ENCODE measurements at places on chromosomes 13 and 19. TPM values are rescaled to one million over a fixed set of nuclear protein-coding genes. Genes with fewer than 3 reads are reported as not detected.

- H3K4me3 ChIP-seq: no peak overlapping the region
- peak; percentile 75 for DNase-seq
- H3K36me3 ChIP-seq: no peaks in the 10 kb centered on the region
- H3K27me3 ChIP-seq: peaks cover 8% of the 10 kb centered on the region
- H3K4me1 ChIP-seq: peaks cover 10% of the 10 kb centered on the region
- H3K27ac ChIP-seq: no peak overlapping the region
Observed at GRCh38 chr13:44293908-44294735, 79.5 kb upstream of the SERP2 start.

- H3K27me3 ChIP-seq: no peaks in the 10 kb centered on the region
- H3K27ac ChIP-seq: no peak overlapping the region
- peaks cover 9% of the 10 kb centered on the region for H3K4me1 ChIP-seq
- peak overlapping the region; percentile 3 for H3K4me3 ChIP-seq
- peak; percentile 61 for DNase-seq
- no peaks in the 10 kb centered on the region for H3K36me3 ChIP-seq
Observed at GRCh38 chr19:38869836-38870607, 8.1 kb downstream of the RINL start.

DNA sequence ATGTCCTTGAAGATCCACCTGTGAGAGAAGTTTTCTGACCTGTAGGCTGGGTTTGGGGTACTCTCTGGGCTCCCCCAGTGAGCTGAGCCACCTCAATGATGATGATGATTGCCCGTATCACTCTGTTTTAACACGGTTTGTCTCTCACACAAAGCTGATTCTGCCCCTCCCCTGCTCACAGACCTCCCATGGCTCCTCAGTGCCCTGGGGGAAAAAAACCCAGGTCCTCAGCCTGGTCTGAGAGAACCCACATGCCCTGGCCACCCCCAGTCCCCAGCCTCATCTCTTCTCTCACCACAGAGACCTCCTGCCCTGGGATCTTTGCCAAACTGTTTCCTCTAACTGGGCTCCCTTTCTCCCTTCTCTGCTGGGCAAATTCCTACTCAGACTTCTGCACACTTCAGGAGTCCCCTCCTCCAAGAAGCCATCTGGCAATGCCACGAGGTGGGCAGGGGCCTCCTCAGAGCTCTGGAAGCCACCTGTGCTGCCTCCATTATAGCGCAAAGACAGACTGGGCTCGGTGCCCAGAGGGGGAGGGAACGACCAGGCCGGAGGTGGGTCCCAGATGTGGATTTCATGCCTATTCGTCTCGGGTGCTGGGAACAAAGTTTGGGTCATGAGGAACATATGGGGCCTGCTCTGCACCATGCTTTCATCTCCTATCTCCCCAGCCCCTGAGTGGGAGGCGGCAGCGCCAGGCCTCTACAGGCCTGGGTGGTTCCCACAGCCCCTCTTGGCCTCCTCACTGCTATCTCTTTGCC, 8.5 kb upstream of the CA11 start:
- peaks cover 6% of the 10 kb centered on the region for H3K4me1 ChIP-seq
- no peaks in the 10 kb centered on the region for H3K36me3 ChIP-seq
- DNase-seq: no peak

GRCh38 chr19:4380254-4380727, 20.1 kb downstream of the SH3GL1 start:
- no peaks in the 10 kb centered on the region for H3K27me3 ChIP-seq
- DNase-seq: no peak
- no peaks in the 10 kb centered on the region for H3K36me3 ChIP-seq
- H3K27ac ChIP-seq: no peak overlapping the region
- no peak overlapping the region for H3K4me3 ChIP-seq
- H3K4me1 ChIP-seq: peaks cover 39% of the 10 kb centered on the region

DNA sequence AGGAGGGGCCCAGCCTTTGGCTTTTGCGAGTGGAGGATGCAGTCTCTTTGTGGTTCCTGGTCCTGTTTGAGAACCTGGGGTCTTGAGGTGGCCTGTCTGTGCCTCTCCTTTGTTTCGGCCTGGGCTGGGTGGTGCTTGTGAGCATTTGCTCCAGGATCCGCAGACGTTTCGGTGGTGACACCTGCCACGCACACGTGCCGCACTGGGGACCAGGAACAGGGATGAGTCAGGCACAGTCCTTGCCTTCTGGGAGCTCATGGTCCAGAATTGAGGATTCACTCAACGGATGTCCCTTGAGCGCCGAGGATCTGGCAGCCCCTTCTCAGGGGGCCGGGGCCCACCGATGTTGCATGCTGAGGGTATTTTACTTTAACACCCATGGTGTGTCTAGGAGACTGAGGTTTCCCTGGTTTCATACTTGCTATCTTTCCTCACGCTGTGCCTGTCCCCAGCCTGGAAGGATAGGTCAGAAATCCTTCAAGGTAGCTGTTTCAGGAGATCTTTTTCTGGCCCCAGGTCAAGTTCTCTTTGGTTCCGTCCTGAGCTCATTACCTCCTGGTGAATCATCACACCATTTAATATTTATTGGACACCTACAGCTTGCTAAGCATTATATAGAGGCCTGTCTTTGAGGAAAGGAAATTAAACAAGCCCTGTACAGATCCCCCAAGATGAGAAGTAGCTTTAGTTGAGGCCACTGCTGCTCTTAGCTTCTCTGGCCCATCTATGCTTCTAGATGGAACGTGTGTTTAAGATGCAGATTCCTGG, 5.1 kb downstream of the HDGFL2 start:
- peaks cover 12% of the 10 kb centered on the region for H3K4me1 ChIP-seq
- no peak overlapping the region for H3K4me3 ChIP-seq
- H3K27me3 ChIP-seq: no peaks in the 10 kb centered on the region
- no peak overlapping the region for H3K27ac ChIP-seq
- H3K36me3 ChIP-seq: peaks cover 24% of the 10 kb centered on the region
- DNase-seq: no peak

DNA sequence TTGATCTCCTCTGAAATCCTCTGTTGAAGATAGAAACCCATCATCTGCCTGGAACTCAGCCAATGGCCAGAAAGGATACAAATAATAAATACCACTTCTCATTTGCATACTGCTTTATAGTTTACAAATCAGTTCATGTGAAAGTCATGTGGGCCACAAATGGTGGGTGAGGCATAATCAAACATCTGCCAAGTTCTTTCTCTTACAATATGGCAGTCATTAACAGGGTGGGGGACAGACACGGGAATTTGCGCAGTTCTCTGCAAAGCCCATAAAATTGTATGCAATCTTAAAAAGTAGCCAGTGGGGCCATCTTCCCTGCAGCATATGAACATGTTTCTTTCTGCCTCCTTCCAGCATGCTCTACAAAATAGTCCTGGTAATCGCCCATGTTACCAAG, 59.6 kb downstream of the NUFIP1 start:
- no peak overlapping the region for H3K4me3 ChIP-seq
- no peaks in the 10 kb centered on the region for H3K36me3 ChIP-seq
- peaks cover 52% of the 10 kb centered on the region for H3K4me1 ChIP-seq
- DNase-seq: no peak

DNA sequence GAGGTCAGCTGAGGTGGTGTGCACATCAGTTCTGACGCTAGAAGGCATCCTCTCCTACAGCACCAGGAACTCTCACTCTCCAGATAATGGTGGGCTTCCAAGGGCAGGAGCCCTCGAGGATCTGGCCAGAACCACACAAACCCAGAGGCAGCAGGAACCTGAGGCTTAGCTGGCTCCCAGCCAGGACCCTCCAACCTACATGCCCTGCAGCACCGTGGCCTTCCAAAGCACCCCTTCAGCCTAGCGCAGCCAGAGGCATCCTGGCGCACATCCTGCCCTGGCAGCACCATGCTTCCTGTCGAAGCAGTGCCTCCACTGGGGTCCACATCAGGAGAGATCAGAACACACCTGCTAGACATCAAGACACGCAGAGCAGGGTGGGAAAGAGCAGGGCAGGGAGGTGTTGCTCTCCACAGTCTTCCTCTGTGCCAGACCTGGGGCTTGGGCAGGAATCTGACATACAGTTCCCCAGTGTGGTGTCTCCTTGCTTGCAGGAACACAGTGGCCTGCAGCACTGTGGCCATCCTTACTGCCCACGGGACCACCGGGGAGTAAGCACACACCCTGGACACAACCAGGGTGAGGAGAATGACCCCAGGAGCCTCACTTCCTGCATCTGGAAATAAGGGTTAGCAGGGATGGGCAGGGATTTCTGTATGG, 21.7 kb downstream of the TUBA3C start:
- no peaks in the 10 kb centered on the region for H3K36me3 ChIP-seq
- no peak overlapping the region for H3K27ac ChIP-seq
- H3K4me3 ChIP-seq: no peak overlapping the region
- DNase-seq: no peak

DNA sequence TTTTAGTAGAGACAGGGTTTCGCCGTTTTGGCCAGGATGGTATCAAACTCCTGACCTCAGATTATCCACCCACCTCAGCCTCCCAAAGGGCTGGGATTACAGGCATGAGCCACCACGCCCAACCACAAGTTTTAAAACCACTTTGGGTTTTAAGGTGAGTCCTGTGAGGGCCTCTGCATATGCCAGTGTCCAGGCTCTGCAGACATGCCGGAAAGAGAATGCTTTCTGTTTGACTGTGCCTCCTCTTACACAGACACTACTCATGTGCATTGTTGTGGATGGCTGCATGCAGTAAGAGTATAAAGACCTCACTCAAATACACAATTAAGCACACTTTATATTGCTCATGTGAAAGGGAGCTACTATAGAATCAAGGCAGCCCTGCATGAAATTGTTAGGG, 20.8 kb upstream of the SLC25A30 start:
- DNase-seq: no peak
- H3K27me3 ChIP-seq: no peaks in the 10 kb centered on the region
- no peak overlapping the region for H3K27ac ChIP-seq
- H3K4me1 ChIP-seq: peaks cover 12% of the 10 kb centered on the region
- no peak overlapping the region for H3K4me3 ChIP-seq

DNA sequence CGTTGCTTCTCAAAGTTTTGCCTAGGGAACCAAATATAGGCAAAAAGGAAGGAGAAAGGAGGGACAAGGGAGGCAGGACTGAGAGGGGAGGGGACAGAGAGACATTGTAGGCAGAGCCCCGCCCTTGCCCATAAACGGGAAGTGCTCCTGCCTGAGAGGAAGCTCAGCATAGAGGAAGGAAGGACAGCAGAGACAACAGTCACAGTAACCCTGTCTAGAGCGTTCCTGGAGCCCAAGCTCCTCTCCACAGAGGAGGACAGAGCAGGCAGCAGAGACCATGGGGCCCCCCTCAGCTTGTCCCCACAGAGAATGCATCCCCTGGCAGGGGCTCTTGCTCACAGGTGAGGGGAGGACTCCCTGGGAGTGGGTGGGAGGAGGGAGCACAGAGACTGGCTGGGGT, at the start of gene CEACAM21:
CEACAM21 (plus strand) TSS at position 169 of the 400 bp plus-strand sequence; CDS start at position 278, 109 bp downstream.
- H3K27ac ChIP-seq: no peak within 1 kb of the TSS
- H3K27me3 ChIP-seq: peaks cover 4% of the 10 kb centered on the region
- H3K4me3 ChIP-seq: no peak within 1 kb of the TSS
- H3K4me1 ChIP-seq: no peaks in the 10 kb centered on the region
- H3K36me3 ChIP-seq: no peaks in the 10 kb centered on the region

GRCh38 chr19:17226002-17226933, at the start of gene OCEL1:
TSS of gene OCEL1 (plus strand) at chr19:17226226. CDS start at chr19:17226248, 22 bp downstream.
- peak within 1 kb of the TSS; percentile 40 for H3K27ac ChIP-seq
- H3K4me1 ChIP-seq: peaks cover 5% of the 10 kb centered on the region
- peak; percentile 98 for DNase-seq
- no peaks in the 10 kb centered on the region for H3K36me3 ChIP-seq
- H3K27me3 ChIP-seq: no peaks in the 10 kb centered on the region

DNA sequence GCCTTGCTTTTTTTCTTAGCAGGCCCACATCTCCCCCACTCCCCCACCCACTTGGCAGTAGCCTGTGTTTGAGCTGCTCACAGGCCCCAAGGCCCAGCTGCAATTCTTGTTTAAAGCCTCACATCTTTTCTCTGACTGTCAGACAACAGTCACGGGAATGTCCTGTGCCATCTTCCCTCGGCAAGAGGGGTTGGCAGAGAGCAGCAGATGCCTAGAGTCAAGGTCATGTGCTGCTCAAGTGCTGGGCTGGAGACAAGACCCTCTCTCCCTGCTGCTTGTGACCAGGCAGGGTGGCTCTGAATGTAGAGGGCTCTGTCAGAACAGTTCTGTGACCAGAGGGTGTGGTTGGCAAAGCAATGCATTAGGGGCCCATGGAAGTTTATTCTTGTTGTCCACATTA, 47.4 kb downstream of the BBC3 start:
- peaks cover 12% of the 10 kb centered on the region for H3K4me1 ChIP-seq
- H3K27ac ChIP-seq: no peak overlapping the region
- no peak overlapping the region for H3K4me3 ChIP-seq
- no peak for DNase-seq
- H3K36me3 ChIP-seq: peaks cover 2% of the 10 kb centered on the region

DNA sequence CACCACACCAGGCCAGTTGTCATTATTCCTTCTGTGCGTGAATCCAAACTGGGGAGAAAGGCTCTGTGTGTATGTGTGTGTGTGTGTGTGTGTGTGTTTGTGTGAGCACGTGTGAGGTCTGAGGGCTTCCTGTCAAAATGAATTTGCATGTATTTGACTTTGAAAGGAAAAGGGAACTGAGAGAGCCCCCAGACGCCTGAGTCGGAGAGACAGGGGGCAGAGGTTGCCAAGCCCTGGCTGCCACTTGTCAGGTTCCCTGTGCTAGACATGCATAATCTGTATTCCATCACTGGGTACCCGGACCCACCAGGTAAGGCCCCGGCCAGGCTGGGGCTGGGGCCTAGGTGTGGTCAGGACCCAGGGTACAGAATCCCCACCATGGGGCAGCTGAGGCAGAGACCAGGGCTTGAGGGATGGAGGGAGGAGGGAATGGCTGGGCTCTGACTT, at the start of gene CLEC17A:
CLEC17A (plus strand) TSS at position 191 of the 447 bp plus-strand sequence; CDS start at position 268, 77 bp downstream.
- H3K36me3 ChIP-seq: no peaks in the 10 kb centered on the region
- H3K27ac ChIP-seq: no peak within 1 kb of the TSS
- no peak for DNase-seq
- H3K4me3 ChIP-seq: no peak within 1 kb of the TSS

GRCh38 chr19:18644196-18645034, 7.6 kb downstream of the KLHL26 start:
- no peaks in the 10 kb centered on the region for H3K27me3 ChIP-seq
- DNase-seq: no peak
- H3K36me3 ChIP-seq: no peaks in the 10 kb centered on the region

DNA sequence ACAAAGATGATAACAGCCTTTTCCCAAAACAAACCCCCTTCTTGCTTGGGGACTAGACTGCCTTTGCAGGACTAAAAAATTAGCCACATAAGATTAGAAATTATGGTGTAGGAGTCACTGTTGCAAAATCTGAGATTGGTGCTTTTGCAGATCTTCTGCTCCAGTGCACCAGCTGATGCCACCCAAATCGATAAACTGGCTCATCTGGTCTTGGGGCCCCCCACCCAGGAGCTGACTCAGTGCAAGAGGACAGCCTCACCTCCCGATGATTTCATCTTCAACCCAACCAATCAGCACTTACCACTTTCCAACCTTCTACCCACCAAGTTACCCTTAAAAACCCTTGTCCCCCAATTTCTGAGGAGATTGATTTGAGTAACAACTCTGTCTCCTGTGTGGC, 47.1 kb upstream of the PEPD start:
- no peaks in the 10 kb centered on the region for H3K4me1 ChIP-seq
- no peaks in the 10 kb centered on the region for H3K36me3 ChIP-seq
- DNase-seq: no peak
- H3K4me3 ChIP-seq: no peak overlapping the region
- no peaks in the 10 kb centered on the region for H3K27me3 ChIP-seq
- no peak overlapping the region for H3K27ac ChIP-seq

SLC5A5 gene
- polyA plus RNA-seq: not detected

KEAP1 gene
- polyA plus RNA-seq: 107 TPM

SHISA2 gene
- 1.5 TPM for polyA plus RNA-seq

ADGRE1 gene
- polyA plus RNA-seq: not detected

FREM2 gene
- under 0.01 TPM for polyA plus RNA-seq

SMIM17 gene
- polyA plus RNA-seq: not detected

SHANK1 gene
- 0.66 TPM for polyA plus RNA-seq

Data from endothelial cell of umbilical vein (primary cell).